ENCODE measurements at places on chromosomes 2 and 18. TPM values are rescaled to one million over a fixed set of nuclear protein-coding genes. Genes with fewer than 3 reads are reported as not detected.

DNA sequence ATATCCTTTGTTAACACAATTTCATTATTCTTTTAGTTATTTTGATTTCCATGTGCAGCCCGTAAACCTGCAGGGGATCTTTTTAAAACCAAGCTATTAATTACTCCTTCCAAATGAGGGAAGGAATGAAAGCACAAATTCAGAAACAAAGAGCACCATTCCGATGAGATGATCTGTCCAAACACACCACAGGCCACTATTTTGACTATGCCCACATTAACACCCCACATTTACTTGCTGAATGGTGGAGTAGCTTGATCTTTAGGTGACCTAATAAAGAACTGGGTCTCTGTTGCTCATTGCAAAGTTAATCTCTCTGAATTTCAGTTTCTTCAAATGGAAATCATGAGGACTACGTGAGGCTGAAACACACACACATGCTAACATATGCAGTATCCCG is 218.0 kb downstream of the IRS1 start:
- no peak for DNase-seq

- peak; percentile 68 for DNase-seq
Observed at GRCh38 chr2:205386109-205386508, 296.2 kb upstream of the NRP2 start.

- DNase-seq: no peak
Observed at GRCh38 chr18:62332431-62332830, 7.3 kb downstream of the TNFRSF11A start.

DNA sequence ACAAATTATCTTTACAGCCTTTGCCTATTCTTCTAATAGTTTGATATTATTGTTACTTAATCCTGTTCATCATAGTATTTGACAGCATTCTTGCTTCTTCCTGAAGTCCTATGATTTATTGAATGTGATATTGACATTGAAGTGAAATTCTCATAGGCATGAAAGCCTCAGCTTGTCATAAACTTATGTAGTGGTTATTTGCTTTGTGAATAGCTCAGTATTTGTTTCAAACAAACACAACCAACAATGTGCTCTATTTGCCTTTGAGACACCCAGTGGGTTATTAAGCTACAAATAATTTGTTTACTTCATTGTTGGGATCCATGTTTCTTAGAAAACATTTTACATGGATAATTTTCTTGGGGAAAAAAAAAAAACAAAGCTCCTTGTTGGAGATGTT is 57.2 kb downstream of the TTC39C start:
- no peak for DNase-seq

GRCh38 chr2:23385351-23385747 is 370 bp downstream of the KLHL29 start:
- peak; percentile 48 for DNase-seq

PSTPIP2 gene
- total RNA-seq: 8.2 TPM

BOLL gene
- not detected for total RNA-seq

NCKAP5 gene
- 2.6 TPM for total RNA-seq

RGPD3 gene
- total RNA-seq: 0.17 TPM

All from fibroblast of lung (primary cell).